ENCODE measurements at places on chromosomes 12 and 14. TPM values are rescaled to one million over a fixed set of nuclear protein-coding genes. Genes with fewer than 3 reads are reported as not detected.

Gene SLC6A15
- 38.1 TPM for total RNA-seq

- no peak overlapping the region for H3K4me3 ChIP-seq
- no peak overlapping the region for H3K27ac ChIP-seq
- no peaks in the 10 kb centered on the region for H3K36me3 ChIP-seq
Observed at GRCh38 chr14:22800346-22800745, 14.9 kb downstream of the SLC7A7 start.

DNA sequence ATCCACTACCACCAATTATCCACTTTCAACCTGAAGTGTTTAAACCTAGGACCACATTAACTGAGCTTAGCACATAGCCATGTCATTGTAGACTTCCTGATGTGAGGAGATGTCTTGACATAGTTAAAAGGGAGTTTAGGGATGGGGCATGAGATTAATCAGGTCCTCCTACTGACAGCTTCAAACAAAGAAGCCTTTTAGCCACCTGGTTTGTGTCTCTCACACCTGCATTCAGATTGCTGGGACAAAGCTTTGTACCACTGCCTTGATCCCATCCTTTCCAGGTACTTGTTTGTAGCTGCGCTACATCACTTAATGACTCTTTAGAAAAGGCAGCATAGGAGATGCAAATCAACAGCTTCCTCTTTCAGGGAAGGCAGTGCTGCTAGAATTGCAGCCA lies 340.7 kb upstream of the DDHD1 start:
- H3K4me3 ChIP-seq, result no peak overlapping the region
- no peak overlapping the region for H3K27ac ChIP-seq
- H3K4me1 ChIP-seq, result no peaks in the 10 kb centered on the region
- H3K36me3 ChIP-seq, result no peaks in the 10 kb centered on the region

DNA sequence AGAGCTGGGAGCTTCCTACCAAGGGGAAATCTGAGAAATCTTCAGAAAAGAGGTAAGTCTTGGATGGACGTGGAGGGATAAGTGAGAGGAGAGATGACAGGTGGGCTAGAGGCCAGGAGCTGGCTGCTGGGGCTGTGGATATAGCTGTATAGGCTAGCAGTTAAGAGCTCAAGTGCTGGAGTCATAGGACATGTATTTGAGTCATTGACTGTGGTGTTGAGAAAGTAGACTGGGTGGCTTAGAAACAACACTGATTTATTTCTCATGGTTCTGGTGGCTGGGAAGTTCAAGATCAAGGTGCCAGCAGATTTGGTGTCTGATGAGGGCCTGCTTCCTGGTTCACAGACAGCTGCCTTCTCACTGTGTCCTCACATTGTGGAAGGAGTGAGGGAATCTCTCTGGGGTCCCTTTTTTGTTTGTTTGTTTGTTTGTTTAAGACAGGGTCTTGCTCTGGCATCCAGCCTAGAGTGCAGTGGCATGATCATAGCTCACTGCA lies 151.1 kb upstream of the FUT8 start:
- no peak overlapping the region for H3K4me3 ChIP-seq
- no peaks in the 10 kb centered on the region for H3K27me3 ChIP-seq
- no peak overlapping the region for H3K27ac ChIP-seq
- no peaks in the 10 kb centered on the region for H3K36me3 ChIP-seq

DNA sequence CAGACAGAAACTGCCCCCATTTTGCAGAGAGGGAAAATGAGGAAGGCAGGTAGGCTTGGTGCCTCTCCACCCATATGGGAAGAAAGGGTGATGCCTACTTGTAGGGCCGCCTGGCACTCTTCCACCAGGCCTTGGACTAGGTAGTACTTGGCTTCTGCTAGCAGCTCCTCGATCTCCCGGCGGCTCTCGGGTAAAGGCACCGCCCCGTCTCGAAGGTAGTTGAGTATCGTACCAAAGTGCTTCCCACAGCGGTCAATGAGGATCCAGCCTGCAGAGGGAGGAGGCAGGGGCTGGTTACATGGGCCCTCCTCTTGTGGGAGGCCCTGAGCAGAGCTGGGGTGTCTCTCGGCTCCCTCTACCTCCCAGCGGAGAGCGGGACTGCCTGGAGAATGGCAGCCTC lies 16.6 kb downstream of the KCTD10 start:
- peak overlapping the region; percentile 69 for H3K27ac ChIP-seq
- peaks cover 23% of the 10 kb centered on the region for H3K36me3 ChIP-seq
- no peaks in the 10 kb centered on the region for H3K27me3 ChIP-seq
- H3K4me3 ChIP-seq, result no peak overlapping the region
- peaks cover 69% of the 10 kb centered on the region for H3K4me1 ChIP-seq

All from H1 (cell line).